ENCODE measurements at places on chromosomes 1 and 21. TPM values are rescaled to one million over a fixed set of nuclear protein-coding genes. Genes with fewer than 3 reads are reported as not detected.

The CD2 gene
- total RNA-seq: 217 TPM

The AJAP1 gene
- 0.65 TPM for total RNA-seq

DNA sequence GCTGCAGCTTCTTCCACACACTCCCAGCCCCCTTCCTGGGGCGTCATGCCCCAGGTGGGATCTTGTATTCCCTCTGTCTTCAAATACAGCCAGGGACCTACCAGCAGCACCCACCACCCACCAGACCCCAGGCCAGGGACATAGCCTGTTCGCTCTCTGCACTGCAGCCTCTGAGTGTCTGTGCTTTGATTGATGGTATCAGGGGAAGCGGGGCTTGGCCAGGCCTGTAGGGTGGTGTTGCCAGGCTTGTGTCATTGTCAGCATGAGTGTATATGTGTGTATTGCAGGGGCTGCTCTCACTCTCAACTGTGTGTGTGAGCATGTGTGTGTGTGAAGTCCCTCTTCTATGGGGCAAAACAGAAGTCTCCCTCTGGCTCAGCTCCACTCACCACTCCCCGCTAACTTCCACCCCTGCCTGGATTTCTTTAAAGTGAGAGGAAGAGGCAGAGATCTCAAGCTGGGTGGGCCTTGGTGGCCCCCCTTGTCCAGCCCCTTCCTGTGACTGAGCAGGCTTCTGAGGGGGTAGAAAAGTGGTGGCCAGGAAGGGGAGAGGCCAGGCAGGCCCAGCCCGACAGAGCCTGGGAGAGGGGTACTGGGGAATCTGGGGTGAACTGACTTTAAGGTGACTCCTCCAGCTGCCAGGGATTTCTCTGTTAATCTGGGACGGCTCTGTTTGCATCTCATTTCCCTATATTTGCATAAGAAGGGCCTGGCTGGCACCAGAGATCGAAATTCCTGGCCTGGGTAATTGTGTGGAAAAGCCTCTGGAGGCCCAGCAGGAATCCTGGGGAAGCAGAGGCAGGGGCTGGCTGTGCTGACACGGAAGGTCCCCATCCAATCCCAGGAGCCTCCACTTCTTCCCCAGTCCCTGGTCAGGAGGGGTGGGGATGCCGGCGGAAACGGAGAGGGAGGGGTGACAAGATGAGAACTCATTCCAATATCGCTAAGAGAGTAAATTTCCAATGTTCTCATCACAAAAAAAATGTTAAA is 18.6 kb upstream of the ADGRB2 start:
- DNase-seq: no peak

- no peak for DNase-seq
Measured at GRCh38 chr21:44051462-44051941, 39.4 kb downstream of the TRAPPC10 start.

The IL20 gene
- not detected for total RNA-seq

- DNase-seq: no peak
Measured at GRCh38 chr1:167173516-167174184, 47.0 kb upstream of the POU2F1 start.

The LAX1 gene
- total RNA-seq: 20.7 TPM

DNA sequence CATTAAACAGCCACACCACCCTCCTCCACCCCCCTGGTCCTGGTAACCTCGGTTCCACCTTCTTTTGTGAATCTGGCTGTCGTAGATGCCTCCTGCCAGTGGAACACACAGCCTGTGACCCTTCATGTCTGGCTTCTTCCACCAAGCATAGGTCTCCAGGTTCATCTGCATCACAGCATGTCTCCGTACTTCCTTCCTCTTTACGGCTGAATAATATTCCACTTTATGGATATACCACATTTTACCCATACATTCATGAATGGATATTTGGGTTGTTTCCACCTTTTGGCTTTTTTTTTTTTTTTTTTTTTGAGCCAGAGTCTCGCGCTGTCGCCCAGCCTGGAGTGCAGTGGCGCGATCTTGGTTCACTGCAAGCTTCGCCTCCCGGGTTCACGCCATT is 11.8 kb upstream of the CALML6 start:
- no peak for DNase-seq

The KRTAP13-2 gene
- total RNA-seq: not detected

DNA sequence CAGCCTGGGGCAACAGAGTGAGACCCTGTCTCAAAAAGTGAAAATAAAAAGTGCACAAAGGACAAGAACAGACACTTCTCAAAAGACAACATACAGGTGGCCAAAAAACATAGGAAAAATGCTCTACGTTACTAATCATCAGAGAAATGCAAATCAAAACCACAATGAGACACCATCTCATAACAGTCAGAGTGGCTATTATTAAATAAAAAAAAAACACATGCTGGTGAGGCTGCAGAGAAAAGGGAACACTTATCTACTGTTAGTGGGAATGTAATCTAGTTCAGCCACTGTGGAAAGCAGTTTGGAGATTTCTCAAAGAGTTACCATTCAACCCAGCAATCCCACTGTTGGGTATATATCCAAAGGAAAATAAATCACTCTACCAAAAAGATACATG is 173.2 kb downstream of the SMYD3 start:
- DNase-seq: no peak

DNA sequence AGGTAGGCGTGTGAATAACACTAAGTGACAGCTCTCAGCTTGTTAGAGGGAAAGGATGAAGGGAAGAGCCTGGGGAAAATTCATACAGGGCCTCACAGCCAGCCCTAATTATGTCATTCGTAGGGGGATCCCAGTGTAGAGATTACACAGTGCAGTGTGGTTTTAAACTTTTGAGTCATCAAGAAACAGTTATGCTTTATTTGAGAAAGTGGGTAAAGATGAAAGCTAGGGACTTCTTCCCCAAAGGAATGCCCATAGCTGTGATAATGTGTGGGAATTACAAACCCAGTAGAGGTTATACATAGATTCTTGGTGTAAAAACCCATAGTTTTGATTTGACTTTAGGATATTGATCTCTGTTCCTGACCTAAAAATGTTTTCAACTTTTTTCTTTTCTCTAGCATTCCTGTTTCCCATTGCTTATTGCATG is 1.9 kb downstream of the TTF2 start:
- peak; percentile 55 for DNase-seq

The SRM gene
- total RNA-seq: 240 TPM

DNA sequence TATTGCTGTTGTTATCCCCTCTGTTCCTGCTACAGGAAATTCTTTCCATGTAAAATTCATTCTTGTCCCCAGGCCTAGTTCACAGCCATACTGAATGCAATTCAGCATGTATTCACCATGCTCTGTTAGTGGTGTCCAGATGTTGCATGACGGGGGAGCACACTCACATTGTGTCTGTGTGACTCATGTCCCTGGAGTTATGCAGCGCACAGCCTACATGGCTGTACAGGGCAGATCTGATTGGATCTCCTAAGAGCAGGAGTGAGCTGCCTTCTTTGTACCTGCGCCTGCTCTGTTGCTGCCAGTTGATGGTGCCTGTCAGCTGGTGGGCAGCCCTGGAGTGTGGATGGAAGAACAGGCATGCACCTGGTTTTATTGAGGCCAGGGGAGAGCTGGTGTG is 17.6 kb downstream of the HTR6 start:
- no peak for DNase-seq

DNA sequence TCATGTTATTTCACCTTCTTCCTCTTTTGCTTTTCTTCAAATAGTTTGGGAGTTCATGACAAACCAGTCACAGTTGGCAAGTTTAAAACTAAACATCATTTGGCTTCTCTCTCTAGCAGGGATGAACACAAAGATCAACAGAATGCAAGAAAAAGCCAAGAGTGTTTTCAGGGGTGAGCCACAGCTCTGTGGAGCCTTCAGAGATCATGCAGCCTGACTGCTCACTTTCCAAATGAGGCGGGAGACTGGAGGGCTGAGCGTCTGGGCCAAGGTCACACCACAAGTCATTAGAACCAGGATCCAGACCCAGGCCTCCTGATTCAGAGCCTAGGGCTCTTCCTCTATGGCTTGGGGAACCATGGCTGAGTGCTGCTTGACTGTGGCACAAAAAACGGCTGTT is 2.7 kb downstream of the DPT start:
- no peak for DNase-seq

The SLC5A9 gene
- not detected for total RNA-seq

The BCAS2 gene
- 42.4 TPM for total RNA-seq
